ENCODE measurements at places on chromosomes 5 and 9.
A peak's percentile ranks its signal among the peaks of the same experiment; 100 is the strongest.

DNA sequence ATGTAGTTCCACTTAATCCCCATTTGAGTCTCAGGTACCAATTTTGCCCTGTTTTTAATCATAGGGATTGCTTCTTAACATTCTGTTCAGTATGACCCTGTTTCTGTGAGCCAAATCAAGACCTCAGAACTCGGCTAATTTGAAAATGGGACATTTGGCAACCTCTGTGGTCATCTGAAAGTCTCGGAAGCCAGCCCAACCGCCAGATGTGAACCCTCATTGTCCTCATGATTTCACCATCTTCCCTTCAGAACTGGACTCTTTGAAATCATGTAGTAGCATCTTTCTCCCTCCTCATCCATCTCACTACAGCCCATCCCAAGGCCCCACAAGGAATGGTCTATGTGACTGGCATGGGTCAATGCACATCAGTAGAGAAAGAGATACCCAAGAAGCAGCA, 88.9 kb downstream of the S1PR3 start:
- H3K4me3 ChIP-seq: no peak overlapping the region
- no peak overlapping the region for H3K27ac ChIP-seq
- H3K4me1 ChIP-seq: no peaks in the 10 kb centered on the region
- H3K36me3 ChIP-seq: no peaks in the 10 kb centered on the region

DNA sequence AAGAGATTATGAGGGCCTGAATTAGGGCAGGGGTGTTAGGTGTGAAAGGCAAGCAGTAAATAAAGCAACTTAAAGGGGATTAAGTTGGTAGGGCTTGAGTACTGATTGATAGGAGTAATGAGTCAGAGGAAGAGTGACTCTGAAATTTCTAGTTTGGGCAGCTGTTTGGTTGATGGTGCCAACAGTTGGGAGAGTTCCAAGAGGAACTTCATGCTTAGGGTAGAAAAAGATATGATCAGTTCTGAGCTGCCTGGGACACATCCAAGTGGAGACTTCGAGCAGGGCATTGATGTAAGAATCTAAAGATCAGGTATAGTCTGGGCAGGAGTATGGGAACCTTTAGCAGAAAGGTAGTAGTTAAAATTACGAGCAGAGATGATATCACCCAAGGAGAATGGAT, 10.2 kb downstream of the MAMDC2 start:
- H3K4me1 ChIP-seq: no peaks in the 10 kb centered on the region
- H3K27me3 ChIP-seq: no peaks in the 10 kb centered on the region
- H3K27ac ChIP-seq: no peak overlapping the region

- peak overlapping the region; percentile 99 for H3K27ac ChIP-seq
- H3K4me1 ChIP-seq: peaks cover 82% of the 10 kb centered on the region
Observed at GRCh38 chr9:131622523-131622922, 77.2 kb downstream of the PRRT1B start.

- no peaks in the 10 kb centered on the region for H3K27me3 ChIP-seq
- H3K27ac ChIP-seq: no peak overlapping the region
- H3K36me3 ChIP-seq: no peaks in the 10 kb centered on the region
- no peak overlapping the region for H3K4me3 ChIP-seq
- no peaks in the 10 kb centered on the region for H3K4me1 ChIP-seq
Observed at GRCh38 chr5:35598707-35599370, 18.8 kb upstream of the SPEF2 start.

- H3K36me3 ChIP-seq: no peaks in the 10 kb centered on the region
- no peak overlapping the region for H3K27ac ChIP-seq
- H3K4me3 ChIP-seq: no peak overlapping the region
- H3K27me3 ChIP-seq: no peaks in the 10 kb centered on the region
- no peaks in the 10 kb centered on the region for H3K4me1 ChIP-seq
Observed at GRCh38 chr5:130231786-130232185, 327.5 kb downstream of the CHSY3 start.

DNA sequence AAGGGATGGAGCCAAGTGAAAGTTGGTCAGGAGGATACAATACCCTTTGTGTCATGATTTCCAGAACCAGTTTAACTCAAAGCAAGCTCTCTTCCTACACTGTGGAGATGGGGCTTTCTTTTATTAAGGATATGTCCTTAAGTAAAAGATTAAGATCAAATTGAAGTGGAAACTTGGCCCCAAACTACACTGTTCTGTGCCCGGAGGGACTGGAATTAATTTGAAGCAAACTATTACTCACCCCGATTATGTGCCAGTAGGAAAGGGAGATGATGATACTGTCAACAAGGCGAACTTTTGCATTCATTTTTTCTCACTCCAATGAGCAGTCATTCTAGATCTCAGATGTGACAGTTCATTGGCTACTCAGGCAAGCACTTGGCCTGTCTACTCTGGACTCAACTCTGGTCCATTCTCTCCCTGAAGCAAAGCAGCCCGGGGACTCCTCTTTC, 186.7 kb downstream of the NTRK2 start:
- no peak overlapping the region for H3K27ac ChIP-seq
- no peak for DNase-seq
- H3K36me3 ChIP-seq: no peaks in the 10 kb centered on the region
- H3K4me1 ChIP-seq: no peaks in the 10 kb centered on the region
- no peak overlapping the region for H3K4me3 ChIP-seq

DNA sequence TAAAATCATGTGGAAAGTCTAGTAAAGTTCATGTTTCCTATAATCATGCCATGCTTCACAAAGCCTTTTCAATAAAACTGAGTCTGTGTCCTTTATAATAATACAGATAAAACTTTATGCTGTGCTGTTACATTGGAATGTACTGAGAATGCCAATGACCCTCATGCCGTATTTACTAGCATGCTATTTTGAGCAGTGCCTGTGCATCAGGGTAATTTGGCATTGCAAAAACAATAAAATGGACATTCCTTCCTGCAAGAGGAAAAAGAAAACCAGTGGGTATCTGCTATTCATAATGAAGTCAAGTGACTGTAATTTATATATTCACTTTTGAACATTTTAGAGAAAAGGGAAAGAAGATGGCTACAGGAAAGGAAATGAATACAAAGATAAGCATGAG, 159.0 kb downstream of the PBX3 start:
- H3K4me1 ChIP-seq: peaks cover 6% of the 10 kb centered on the region
- no peak overlapping the region for H3K27ac ChIP-seq
- no peaks in the 10 kb centered on the region for H3K27me3 ChIP-seq
- no peaks in the 10 kb centered on the region for H3K36me3 ChIP-seq
- no peak for DNase-seq
- H3K4me3 ChIP-seq: no peak overlapping the region

GRCh38 chr5:126544087-126544740, 50.8 kb downstream of the ALDH7A1 start:
- H3K4me1 ChIP-seq: no peaks in the 10 kb centered on the region
- H3K27me3 ChIP-seq: no peaks in the 10 kb centered on the region
- no peak overlapping the region for H3K4me3 ChIP-seq
- no peaks in the 10 kb centered on the region for H3K36me3 ChIP-seq
- H3K27ac ChIP-seq: no peak overlapping the region
